ENCODE measurements at places on chromosomes 5 and 9.
A peak's percentile ranks its signal among the peaks of the same experiment; 100 is the strongest.

- DNase-seq: no peak
Measured at GRCh38 chr9:117672369-117672768, 31.8 kb upstream of the TLR4 start.

DNA sequence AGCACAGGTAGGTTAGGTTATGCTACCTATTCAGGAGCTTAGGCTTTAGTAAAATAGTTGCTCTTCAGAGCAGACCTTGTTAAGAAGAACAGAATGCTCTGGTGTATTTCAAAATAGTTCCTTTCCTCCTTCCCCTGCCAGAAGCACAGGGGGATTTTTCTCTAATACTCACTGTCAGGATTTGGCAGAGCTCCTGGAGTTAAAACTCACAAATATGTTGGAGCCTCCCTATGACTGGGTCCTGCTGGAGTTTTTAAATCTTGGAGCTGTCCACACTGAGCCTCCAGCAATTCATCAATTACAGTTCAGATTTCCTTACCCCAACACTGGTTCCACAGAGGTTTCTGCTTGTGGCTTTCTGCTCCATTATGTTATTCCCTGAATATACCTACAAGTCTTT lies 1233.8 kb upstream of the WWC1 start:
- no peak for DNase-seq

DNA sequence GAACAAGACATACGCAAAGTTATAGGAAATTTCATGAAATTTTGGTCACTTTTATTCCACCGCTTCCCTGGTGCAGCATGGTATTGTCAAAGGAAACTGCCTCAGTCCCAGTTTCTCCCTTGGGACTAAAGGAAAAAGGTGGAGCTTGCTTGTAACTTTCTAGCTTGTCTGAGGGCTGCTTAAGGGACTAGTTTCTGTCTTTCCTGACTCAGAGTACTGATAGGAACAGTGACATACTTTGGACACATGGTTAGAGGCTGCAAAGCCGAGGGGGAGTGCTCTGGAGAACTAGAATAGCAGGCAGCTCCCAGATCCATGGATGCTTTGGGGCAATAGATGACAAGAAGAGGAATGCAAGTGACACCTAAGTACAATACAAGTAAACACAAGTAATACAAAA lies 136.7 kb downstream of the CDC42SE2 start:
- DNase-seq: no peak

GRCh38 chr5:139079991-139080610 lies 118.1 kb downstream of the SIL1 start:
- no peak for DNase-seq

GRCh38 chr5:166845044-166845443 lies 1446.4 kb upstream of the WWC1 start:
- DNase-seq: no peak

DNA sequence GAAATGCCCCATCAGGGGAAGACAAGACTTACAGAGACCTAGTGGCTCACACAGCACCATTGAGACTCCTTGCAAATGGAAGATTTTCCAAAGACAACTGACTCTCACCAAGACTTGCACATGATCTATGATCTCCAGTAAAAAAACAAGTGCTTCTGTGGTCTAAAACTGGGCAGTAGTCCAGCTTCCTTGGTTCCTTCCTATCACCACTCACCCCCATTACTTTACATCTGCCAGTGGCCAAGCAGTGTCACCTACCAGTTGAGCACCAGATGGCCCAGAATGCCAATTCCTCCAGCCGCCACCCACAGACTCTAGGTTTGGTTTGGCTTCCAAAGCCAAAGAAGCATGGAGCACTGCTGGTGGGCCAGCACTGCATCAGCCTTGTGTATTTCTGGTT lies 47.7 kb downstream of the SH3TC2 start:
- DNase-seq: no peak

DNA sequence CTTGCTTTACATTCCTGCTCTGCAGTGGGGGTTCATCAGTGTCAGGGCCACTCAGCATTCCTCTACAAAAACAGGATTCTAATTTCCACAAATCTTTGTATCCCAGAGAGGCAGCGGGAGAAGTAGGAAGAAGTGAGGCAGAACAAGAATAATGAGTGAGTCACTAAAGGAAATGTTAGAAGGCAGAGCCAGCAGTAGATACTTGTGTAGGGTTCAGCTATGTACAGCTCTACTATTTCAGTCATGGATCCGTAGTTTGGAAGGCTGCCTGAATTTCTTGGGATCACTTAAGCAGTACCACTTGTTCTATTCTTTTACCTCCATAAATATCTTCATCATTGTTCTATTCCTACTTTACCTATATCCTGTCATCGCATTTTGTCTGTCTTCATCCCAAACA lies 246.3 kb upstream of the TLE4 start:
- no peak for DNase-seq

- no peak for DNase-seq
Measured at GRCh38 chr5:76818844-76819831, at the start of gene F2RL1. Gene F2RL1, plus strand, starts transcription at chr5:76819030. Its CDS starts 153 bp downstream, at chr5:76819183.

DNA sequence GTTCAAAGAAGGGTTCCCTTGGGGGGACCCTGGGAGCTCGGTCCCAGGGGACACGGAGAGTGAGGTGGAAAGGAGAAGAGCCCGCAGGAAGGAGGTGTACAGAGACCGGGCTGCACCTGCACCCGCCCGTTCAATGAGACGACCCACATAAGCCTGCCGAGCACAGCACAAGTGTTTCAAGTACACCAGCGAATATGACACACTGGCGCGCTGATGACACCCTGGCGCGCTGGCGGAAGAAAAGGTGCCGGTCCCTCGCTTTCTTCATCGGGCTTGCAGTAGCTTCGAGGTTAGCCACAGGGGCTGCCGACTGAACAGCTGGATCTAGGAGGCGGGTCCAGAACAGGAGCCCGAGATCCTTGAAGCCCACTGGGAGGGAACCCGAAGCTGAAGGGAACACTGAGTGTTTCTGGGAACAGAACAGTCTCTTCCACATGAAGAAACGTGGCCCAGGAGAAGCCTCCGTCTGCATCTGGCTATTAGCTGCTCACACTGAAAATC lies 1.4 kb downstream of the TBC1D9B start:
- no peak for DNase-seq

DNA sequence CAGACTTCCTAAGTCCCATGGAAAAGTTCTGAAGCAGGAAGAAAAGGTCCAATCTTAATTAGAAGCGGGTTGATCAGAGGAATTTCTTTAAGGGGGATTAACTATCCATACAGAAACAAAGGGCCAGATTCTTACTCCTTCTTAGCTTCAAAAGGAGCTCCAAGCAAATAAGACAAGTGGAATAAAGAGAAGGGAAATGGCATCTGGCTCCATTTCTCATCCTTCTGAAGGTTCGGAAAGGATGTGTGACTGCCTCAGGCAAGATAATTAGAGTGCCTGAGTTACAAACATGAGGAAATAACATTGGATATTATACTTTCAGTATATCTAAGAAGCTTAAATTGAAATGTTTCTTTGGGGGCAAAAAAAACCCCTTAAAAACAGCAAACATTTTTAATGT lies 88.1 kb upstream of the ADAMTS19 start:
- no peak for DNase-seq

DNA sequence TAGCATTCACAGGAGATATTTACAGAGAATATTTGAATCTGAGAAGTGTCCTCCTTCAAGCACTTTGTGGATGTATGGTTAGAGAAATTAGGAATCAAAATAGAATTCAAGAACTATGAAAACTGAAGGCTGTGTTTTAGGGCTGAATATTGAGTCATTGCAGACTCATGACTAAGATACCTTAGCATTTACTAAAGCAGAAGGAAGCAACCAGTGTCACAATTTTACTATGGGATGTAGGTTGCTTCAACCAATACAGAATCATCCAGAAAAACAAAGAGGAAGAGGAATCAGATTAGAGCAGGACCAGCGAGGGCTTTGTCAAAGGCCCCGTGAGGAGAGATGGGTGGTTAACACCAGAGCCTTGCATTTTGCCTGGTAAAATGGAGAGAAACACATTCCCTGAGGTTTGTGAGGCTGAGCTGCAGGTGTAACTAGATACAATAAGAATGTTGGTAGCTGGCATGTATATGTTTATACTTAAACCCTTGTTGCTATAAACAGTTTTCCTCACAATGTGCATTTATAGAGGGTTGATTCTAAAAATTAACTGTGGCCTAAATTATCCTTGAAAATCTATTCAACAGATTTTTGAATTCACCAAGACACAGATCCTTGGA lies 518.1 kb downstream of the AGTPBP1 start:
- DNase-seq: no peak

DNA sequence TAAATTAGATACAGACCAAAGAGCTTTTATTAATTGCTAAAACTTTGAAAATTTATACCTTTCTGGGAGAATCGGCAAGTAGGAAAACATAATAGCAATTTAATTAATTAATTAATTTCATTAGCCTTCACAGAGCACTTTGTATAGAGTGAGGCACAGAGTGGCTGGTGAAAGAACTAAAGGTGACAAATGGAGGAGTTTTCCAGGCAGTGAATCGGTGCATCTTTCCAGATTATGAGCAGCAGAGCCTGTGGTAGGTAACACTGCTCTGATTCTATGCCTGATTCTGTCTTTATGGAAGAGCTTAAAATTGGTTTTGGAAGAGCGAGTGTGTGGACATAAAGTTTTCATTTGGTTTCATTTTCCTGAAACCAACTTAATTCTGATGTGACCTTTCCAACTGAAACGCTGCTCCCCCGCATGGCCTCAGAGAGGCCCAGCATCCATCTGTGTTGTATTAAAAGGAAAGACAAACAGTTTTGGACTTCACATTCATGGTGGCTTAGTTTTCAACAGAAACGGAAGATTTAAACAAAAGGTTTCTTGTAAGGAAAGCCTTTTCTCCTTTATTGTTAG lies 188.9 kb upstream of the RPS23 start:
- DNase-seq: no peak

GRCh38 chr5:115209279-115209678 lies 39.6 kb upstream of the TRIM36 start:
- peak; percentile 11 for DNase-seq

- DNase-seq: no peak
Measured at GRCh38 chr9:106868087-106868486, 5.1 kb downstream of the ZNF462 start.

- DNase-seq: peak; percentile 1
Measured at GRCh38 chr5:109455598-109456096, 45.9 kb upstream of the PJA2 start.

GRCh38 chr5:55429613-55430253 lies 105.0 kb downstream of the PLPP1 start:
- no peak for DNase-seq

GRCh38 chr5:168809218-168809617 lies 230.1 kb upstream of the PANK3 start:
- DNase-seq: no peak

GRCh38 chr5:100647461-100648230 lies 112.5 kb downstream of the FAM174A start:
- no peak for DNase-seq

- DNase-seq: no peak
Measured at GRCh38 chr9:121567500-121568342, 68.1 kb upstream of the GGTA1 start.

Measured in esophagus squamous epithelium (tissue), 5 donors.